ENCODE measurements at places on chromosomes 16 and 17. TPM values are rescaled to one million over a fixed set of nuclear protein-coding genes. Genes with fewer than 3 reads are reported as not detected.

Gene LGALS9B
- not detected for total RNA-seq

Gene FAM171A2
- 0.19 TPM for total RNA-seq

GRCh38 chr16:27334838-27335237 lies 21.1 kb downstream of the IL4R start:
- H3K27ac ChIP-seq: peak overlapping the region; percentile 29
- H3K4me1 ChIP-seq: peaks cover 52% of the 10 kb centered on the region
- no peak overlapping the region for H3K4me3 ChIP-seq
- no peaks in the 10 kb centered on the region for H3K27me3 ChIP-seq
- peaks cover 68% of the 10 kb centered on the region for H3K36me3 ChIP-seq

DNA sequence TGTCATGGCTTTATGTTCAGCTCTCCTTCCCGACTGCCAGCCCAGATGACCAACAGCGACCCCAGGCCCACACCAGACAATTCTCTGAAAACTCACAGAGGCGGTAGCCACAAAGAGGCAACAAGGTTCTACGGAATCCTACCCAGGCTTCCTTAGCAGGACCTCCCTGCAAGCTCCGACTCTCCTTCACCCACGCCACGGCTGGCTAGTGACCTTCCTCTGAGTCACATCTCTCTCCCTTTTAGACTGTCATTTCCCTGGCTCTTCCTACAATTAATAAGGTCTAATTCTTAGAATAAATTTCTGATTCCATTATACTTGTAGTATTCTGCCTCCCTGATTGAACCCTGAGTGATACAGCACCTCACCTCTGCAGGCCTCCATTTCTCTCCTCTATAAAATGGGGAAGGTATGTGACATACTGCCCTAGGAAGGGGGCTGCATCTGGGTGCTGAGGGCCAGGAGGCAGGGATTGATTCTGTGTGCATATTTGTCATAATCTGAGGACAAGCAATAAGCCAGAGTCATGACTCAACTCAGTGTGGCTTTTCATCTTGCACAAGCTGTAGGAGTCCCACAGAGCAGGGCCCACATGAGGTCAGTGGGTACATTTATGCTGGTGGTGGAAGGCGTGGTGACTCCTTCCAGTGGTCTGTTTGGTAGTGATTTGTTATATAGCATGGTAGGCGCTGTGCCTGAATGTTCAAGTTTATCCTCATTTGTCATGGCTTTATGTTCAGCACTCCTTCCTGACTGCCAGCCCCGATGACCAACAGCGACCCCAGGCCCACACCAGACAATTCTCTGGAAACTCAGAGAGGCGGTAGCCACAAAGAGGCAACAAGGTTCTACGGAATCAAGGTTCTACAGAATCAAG lies 46.2 kb downstream of the SMPD3 start:
- DNase-seq: peak; percentile 33
- H3K4me1 ChIP-seq: peaks cover 15% of the 10 kb centered on the region
- no peak overlapping the region for H3K4me3 ChIP-seq
- H3K27ac ChIP-seq: no peak overlapping the region
- H3K36me3 ChIP-seq: no peaks in the 10 kb centered on the region
- no peaks in the 10 kb centered on the region for H3K27me3 ChIP-seq

DNA sequence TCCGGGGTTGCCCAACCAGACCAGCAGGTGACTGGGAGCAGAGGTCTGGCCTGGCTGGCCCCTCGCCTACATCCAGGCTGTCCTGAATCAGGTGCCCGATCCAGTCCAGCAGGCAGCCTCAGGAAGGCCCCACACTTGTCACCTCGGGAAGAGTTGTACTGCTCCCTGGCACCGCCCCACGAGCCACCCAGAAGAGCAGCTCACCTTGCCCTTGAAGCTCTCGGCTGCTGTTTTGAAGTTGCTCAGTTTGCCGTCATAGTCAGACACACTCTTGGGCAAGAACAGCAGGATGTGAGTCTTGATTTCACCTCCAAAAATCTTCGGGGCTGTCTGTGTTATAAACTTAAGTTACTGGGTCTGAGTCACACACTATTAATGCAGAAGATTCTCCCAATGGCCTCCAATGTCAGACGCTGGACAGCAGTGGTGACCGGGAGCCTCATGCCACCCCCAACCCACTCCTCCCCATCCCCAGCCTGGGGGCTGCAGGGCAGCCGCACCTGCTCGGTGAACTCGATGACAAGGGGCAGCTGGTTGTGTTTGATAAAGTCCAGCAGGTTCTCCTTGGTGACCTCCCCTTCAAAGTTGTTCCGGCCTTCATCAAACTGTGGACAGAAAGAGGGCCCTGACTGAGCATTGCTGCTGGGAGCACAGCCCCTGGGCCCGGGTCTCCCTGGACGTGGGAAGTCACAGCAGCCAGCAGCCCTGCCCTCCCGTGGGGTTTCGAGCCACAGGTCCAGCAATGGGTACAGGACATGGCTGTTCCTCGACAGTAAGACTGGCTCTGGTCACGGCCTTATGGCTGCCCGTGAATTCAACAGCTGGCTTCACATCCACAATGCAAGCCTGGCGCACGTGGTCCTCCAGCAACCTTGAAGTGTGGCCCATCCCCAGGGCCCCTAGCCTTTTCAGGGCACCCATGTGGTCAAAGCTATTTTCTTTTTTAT lies 12.2 kb upstream of the PPP1R27 start:
- no peak for DNase-seq
- no peak overlapping the region for H3K27ac ChIP-seq
- H3K36me3 ChIP-seq: peaks cover 48% of the 10 kb centered on the region
- H3K4me1 ChIP-seq: no peaks in the 10 kb centered on the region
- H3K27me3 ChIP-seq: no peaks in the 10 kb centered on the region

Measured in activated CD4-positive, alpha-beta memory T cell treated with anti-CD3 and anti-CD28 coated beads for 36 hours (primary cell).